ENCODE measurements at places on chromosomes 4 and X. TPM values are rescaled to one million over a fixed set of nuclear protein-coding genes. Genes with fewer than 3 reads are reported as not detected.

DNA sequence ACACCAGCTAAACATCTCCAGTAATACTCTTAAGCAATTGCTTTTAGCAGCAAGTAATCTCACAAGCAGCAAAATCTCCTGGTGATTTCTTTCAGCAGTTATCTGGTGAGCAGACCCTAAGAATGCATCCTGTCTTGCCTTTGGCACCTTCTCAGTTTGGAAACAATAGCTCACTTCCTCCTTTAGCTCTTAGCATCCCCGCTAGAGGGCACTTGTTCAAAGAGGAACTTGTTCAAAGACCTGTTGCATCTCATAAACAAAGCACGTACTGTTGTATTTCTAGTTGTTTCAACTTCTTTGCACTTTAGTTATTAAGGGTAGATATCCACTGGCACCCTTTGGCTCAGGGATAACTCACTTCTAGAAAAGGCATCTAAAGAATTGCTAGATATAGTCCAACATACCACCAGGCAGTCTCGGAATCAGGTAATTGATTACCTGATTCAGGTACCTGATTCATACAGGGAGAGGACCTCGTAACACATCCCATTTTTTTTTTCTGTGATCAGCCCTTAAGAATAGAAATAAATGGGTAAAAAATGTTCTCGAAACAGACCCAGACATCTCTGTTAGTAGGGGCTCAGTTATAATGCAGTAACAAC lies 81.9 kb upstream of the QRFPR start:
- DNase-seq = peak; percentile 54

- no peak for DNase-seq
Observed at GRCh38 chr4:146844761-146845160, 100.9 kb downstream of the TTC29 start.

- no peak for DNase-seq
Observed at GRCh38 chrX:105228602-105229001, 8.1 kb upstream of the TEX13A start.

DNA sequence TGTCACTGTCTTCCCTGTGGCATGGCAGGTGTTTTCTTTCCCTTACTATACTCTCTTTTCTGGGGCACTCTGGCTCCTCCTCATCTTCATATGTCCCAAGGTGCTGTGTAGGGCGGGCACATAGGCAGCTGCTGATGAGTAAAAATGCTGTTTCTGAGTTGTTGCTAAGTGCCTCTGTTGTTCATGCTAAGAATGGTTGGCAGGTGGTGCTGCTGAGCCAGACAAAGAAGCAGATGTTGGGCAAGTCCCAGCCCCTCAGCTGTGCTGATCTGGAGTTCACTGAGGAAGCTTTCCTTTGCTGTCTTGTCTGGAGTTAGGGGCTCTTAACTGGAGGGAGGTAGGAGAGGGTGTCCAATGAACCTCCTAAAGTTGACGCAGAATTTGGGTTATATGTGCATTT lies 40.6 kb downstream of the HADH start:
- DNase-seq = peak; percentile 63

The GUCY1A1 gene
- 9.2 TPM for total RNA-seq

DNA sequence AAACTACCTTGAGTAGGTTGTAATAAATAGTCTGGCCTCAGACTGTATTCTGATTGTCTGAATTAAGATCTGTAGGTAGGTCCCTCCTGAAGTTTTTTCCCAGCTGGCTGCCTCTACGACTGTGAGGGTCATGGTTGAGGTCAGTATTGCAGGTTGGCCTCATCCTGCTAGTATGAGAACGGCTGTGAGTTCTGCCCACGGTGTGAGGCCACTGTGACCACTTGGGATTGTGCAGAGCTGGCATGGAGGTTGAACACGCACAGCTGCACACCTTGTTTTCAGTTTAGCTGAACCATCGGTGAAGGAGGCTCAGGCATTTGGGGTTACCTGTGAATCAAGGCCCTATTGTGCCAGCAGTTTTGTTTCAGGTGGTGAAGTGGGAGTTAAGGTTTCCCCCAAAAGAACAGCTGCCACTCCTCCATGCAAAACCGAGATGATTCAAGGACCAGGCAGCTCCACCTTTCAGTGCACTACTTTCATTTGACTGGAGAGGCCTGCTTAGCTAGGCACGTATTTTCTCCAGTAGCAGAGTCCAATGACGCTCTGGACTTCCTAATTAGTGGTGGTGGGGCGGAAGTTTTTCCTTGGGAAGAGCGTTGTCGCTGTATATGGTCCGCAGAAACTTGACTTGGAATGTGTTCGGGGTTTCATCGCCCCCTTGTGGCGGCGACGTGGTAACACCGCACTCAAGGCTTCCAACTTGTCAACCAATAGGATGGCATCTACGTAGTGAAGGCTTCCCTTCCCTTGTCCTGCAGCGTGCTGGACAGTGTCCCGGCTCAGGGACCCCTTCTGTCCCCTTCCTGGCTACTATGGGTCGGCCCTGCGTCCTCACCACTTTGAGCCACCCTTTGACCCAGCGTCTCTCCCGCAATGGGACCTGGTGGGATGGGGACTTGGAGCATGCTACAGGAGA lies 13.8 kb downstream of the CMC4 start:
- peak; percentile 53 for DNase-seq

GRCh38 chrX:88425739-88426138 lies 321.3 kb upstream of the CPXCR1 start:
- no peak for DNase-seq

The ADH1B gene
- total RNA-seq = under 0.01 TPM

The PDE6B gene
- 3.2 TPM for total RNA-seq

The HSFX2 gene
- not detected for total RNA-seq

The MCTS1 gene
- 54.9 TPM for total RNA-seq

The GPR143 gene
- total RNA-seq = not detected

DNA sequence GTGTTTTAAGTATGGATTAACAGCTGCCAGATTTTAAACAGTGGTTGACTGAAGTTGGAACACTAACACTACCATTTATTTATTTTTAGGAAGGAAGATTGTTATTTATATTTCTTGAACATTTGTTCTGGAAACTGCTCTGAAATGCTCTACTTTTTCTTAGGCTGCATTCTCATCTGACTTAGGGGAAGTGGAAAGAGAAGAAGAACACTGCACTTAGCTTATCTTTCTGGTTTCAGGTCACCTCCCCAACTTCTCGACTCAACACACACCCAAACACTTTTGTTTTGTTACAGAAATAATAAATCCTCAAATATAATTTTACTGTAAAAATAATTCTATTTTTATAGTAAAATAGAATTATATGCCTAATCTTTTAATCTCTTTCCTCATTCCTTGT lies 18.6 kb downstream of the BLTP1 start:
- no peak for DNase-seq

DNA sequence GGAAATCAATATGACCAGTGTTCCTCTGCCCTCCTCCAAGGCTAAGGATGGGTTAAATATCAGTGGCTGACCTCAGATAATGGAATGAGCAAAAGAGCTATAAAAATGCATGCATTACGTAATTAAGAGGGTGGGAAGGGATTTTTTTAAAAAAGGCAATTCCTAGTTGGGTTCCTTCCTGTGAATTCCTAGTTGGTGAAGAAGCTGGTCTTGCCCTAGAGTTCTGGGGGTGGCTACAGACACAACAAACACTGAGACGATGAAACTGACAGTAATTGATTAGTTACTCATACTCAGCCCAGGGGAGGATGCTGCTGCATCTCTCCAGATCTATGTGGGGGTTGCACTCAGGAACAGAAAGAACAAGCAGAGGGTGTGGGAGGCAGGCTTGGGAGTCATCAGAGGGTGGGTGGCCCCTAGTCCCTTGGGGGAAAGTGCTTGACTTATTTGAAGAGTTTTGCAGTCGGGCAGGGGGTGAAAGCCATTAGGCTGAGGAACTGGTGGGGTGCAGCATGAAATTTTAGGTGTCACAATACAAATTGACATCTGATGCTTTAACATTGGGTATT lies 662.0 kb upstream of the FRG1 start:
- no peak for DNase-seq

- DNase-seq = peak; percentile 4
Observed at GRCh38 chrX:7119950-7120877, 27.3 kb upstream of the STS start.

The SLC10A4 gene
- total RNA-seq = not detected

GRCh38 chr4:912548-913279 lies 19.4 kb downstream of the GAK start:
- peak; percentile 79 for DNase-seq

- DNase-seq = peak; percentile 4
Observed at GRCh38 chr4:120858776-120859175, 63.8 kb downstream of the PRDM5 start.

GRCh38 chr4:24260923-24261564 lies 323.3 kb downstream of the DHX15 start:
- DNase-seq = no peak

- no peak for DNase-seq
Observed at GRCh38 chr4:2878346-2878745, 34.7 kb downstream of the ADD1 start.

- DNase-seq = no peak
Observed at GRCh38 chrX:11464836-11465463, 171.7 kb downstream of the AMELX start.

DNA sequence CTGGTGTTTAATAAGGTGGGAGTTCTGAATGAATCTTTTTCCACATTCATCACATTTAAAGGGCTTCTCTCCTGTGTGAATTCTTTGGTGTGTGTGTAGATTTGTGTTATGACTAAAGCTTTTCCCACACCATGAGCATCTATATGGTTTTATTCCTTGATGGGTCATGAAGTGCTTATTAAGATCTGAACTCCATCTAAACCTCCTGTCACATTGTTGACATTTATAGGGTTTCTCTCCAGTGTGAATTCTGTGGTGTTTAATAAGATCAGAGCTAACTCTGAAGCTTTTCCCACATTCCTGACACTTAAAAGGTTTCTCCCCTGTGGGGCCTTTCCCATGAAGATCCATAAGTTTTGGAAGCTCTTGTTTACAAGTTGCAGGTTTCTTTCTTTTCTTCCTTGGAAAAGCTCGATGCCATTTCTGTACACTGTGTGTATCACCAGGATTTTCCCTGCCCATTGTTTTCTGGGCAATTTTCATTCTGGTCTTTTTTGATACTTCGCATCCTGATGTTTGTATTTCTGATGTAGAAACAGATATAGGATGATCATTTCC lies 21.9 kb upstream of the ETDC start:
- no peak for DNase-seq

GRCh38 chrX:97527725-97528124 lies 644.0 kb downstream of the RPA4 start:
- no peak for DNase-seq

DNA sequence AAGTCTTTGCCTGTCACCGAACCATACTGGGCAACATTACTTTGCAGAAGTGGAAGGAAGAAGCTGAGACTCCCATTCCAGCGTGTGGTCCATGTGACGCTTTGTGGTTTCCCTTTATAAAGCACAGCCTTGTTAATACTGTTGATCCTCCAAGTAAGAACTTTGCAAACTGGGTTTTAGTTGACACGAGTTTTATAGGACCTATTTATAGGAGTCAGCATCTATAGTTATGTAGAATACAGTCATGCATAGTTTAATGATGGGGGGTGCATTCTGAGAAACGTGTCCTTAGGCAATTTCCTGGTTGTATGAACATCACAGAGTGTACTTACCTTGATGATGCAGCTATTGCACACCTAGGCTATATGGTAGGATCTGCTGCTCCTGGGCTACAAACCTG lies 1879.4 kb upstream of the TENM3 start:
- peak; percentile 18 for DNase-seq

The NAP1L2 gene
- 3.0 TPM for total RNA-seq

DNA sequence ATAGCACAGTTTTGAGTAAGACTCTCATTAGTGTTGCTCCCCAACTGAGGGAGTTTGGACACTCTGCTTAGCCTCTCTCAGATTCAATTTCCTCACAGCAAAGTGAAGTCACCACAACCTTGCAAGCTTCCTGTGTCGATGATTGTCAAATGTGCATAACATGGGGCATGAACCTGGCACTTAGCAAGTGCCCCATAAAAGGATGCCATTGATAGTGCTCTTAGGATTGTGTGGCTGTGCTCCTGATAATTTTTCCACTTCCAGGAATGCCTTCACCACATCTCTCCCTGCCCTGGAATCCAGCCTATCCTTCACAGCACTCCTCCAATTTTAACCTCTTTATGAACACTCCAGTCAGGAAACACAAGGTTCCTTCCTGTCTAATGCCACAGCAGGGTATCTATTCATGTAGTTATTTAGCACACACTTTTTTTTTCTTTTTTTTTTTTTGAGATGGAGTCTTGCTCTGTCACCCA lies 309.4 kb downstream of the PPP3CA start:
- DNase-seq = no peak

The HADH gene
- total RNA-seq = 48.6 TPM

The NHSL2 gene
- 0.17 TPM for total RNA-seq

DNA sequence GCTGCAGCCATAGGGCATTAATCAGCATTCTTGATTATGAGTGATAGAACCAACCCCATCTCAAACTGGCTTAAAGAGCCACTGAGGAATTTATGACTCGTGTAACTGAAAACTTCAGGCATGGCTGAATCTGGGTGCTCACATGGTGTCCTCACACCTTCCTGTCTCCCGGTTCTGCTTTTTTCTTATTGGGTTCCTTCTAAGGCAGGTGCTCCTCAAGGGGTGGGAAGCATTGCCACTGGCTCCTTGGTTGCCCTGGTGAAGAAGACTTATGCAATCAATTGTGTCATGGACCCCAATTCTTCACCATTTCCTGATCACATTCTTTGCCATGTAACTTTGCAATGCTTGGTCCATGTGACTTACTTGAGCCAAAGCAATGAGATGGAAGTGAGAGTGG lies 4.3 kb upstream of the ZCCHC4 start:
- peak; percentile 9 for DNase-seq

The ARSJ gene
- 39.8 TPM for total RNA-seq

- DNase-seq = peak; percentile 12
Observed at GRCh38 chr4:28883211-28883610, 1837.0 kb upstream of the PCDH7 start.

The NDNF gene
- under 0.01 TPM for total RNA-seq

The CHRDL1 gene
- total RNA-seq = not detected

The DCAF12L2 gene
- not detected for total RNA-seq

The MCF2 gene
- total RNA-seq = 0.17 TPM

GRCh38 chrX:68443155-68443868 lies 10.0 kb upstream of the OPHN1 start:
- DNase-seq = peak; percentile 33

DNA sequence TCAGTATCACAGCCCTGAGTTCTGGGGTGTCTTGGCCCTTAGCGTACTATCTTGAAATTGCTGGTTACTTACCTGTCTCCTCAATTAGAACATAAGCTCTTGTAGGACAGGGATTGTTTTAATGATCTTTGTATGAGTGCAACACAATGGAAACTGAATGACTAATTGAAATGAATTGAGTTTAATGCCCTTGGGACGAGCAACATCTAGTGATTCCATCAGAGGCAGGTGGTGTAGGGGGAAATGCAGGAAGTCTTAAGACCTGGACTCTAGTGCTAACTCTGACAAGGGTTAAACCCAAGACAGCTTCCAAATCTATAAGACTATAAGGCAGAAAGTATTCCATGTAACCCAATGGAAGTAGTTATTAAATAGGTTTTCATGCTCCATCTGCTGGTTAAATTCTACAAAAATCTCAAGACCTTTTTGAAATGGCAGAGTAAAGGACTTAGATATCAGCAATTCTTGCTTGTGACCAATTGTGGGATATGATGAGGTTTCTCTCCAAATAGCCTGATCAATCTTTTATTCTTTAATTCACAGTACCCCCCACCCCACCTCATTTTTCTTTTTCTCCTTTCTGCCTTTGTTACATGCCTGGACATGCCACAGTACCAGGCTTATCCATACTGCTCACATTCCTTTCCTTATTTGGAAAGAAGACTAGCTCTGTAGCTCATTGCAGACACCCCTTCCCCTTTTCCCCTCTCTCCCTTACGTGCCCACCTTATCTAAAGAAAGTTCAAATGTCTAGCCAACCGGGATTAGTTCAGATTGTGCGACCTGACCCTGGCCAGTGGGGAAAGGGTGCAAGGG lies 340.8 kb downstream of the PAPSS1 start:
- DNase-seq = peak; percentile 29
